Astrocyte of the spinal cord (primary cell): ENCODE measurements at places on chromosomes 7 and 10.
A peak's percentile ranks its signal among the peaks of the same experiment; 100 is the strongest.

DNA sequence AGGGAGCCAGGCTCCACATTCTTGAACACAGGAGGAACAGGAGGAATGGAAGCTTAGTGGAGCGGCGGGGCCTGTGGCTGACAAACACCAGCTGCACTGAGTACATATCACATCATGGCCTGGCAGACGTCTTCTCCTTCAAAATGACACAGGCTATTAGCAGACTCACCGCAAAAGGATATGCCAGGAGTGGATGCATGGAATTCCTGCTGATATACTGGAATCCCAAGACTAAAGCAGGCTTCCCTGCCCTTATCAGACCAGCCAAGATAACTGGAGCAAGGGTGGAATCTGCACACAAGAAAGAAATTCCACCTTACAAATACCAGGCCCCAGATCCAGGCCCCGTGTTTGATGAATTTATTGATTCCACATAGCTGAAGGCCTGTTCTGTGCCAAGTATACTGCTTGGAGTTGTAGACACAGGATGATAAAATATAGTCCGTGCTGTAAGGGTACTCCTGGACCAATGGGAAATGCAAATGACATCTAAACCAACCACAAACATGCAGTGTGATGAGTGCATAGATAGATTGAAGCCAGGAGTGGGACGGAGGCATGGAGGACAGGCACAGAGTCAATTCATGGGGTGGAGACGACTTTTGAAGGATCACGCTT, 480.5 kb upstream of the ZMIZ1 start:
- peak; percentile 43 for DNase-seq

GRCh38 chr7:109125001-109125400, 555.3 kb downstream of the DNAJB9 start:
- DNase-seq: no peak

- peak; percentile 50 for DNase-seq
These were observed 235.0 kb upstream of the PLPP4 start for GRCh38 chr10:120221873-120222485.

- no peak for DNase-seq
These were observed at the start of gene JCAD for GRCh38 chr10:30059209-30060107. Gene JCAD, minus strand, starts transcription at chr10:30059586. Its CDS starts 11,774 bp downstream, at chr10:30047812.
